ENCODE measurements at places on chromosomes 7 and 10.

- DNase-seq: no peak
Measured at GRCh38 chr10:89242840-89243568, 8.6 kb downstream of the LIPA start.

- no peak for DNase-seq
Measured at GRCh38 chr7:127822822-127823508, 171.0 kb downstream of the SND1 start.

- no peak for DNase-seq
Measured at GRCh38 chr7:85328456-85328998, 141.7 kb upstream of the SEMA3D start.

- DNase-seq: no peak
Measured at GRCh38 chr7:69130396-69130795, 467.9 kb upstream of the AUTS2 start.

GRCh38 chr10:103231047-103231551 lies 14.6 kb upstream of the RPEL1 start:
- no peak for DNase-seq

GRCh38 chr7:53596230-53596629 lies 560.8 kb downstream of the POM121L12 start:
- DNase-seq: no peak
